ENCODE measurements at places on chromosomes 7 and 10.

- no peak for DNase-seq
Observed at GRCh38 chr7:158355456-158356065, 232.1 kb downstream of the PTPRN2 start.

DNA sequence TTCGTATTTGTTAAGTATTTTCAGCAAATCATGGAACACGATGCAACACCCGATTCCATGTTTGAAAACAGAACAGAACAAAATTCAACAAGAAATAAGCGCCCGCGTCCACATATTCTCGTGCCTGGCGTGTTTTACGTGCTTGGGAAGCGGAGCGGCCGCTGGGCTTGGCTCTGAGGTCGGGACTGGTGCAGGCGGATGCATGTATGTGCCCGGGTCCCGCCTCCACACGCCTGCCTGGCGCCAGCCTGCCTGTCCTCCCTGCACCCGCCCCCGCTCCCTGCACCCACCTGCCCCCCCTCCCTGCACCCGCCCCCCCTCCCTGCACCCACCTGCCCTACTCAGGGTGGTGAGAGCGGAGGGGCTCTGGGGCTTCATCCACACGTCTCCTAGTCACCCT is 454.5 kb downstream of the DNAJB6 start:
- no peak for DNase-seq

DNA sequence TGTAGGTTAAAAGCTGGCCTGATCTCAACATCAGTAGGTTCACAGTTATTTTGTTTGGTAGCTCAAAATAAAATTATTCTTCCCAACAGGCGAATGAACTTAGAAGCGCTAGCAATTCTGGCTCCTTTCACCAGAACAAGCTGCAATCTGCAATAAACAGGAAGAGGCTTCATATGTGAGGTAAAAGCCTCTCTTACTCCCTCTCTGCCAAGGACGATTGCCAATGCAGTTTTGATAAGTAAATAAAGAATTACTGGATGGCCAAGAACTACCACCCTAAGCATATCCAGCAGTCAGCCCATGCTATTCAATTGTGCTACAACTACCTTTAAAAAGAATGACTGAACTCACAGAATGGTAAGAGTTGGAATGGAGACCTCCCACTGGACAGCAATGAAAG is 150.0 kb upstream of the LAMB4 start:
- DNase-seq, result no peak

- peak; percentile 75 for DNase-seq
Observed at GRCh38 chr7:33757563-33758165, 147.7 kb upstream of the BMPER start.

All from NCI-H1417 (cell line).